Stimulated activated CD4-positive, alpha-beta T cell treated with anti-CD3 and anti-CD28 coated beads, Interleukin-12 subunit alpha, Interleukin-12 subunit beta, amount 100 ng/mL, for 4 hours (primary cell): ENCODE measurements at places on chromosomes 4 and X.

DNA sequence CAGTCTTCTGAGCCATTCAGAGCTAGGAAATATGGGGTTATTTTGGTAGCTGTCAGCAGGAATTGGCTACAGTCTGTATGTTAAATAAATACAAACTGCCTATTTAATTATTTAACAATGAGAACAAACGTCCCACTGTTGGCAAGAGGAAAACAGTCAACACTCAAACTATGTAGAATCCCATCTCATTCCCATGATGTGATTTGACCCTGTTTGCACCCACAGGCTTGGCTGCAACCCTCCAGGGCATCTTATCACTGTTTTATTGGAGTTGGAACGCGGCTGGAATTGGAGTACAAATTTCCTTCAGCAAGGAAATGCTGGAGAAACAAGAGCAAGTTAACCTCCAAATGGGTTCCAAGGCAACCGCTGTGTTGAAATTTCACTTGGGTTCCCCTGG lies 124.0 kb downstream of the KIT start:
- no peak for DNase-seq

- DNase-seq = no peak
Observed at GRCh38 chr4:15976456-15977447, 13.8 kb upstream of the FGFBP2 start.

- DNase-seq = no peak
Observed at GRCh38 chr4:123893011-123893981, 496.7 kb downstream of the SPRY1 start.

DNA sequence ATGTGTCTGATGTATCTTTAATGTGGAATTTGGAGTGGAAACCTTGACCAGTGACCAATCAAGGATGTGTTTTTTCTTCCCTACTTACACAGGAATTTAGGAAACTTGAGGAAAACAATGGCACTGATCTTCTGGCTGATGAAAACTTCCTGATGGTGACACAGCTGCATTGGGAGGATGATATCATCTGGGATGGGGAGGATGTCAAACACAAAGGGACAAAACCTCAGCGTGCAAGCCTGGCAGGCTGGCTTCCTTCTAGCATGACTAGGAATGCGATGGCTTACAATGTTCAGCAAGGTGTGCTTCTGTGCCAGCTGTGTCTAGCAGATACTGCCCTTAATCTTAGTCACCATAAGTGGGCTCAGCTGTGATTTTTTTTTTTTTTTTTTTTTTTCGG lies 12.6 kb downstream of the TAF1 start:
- DNase-seq = no peak

DNA sequence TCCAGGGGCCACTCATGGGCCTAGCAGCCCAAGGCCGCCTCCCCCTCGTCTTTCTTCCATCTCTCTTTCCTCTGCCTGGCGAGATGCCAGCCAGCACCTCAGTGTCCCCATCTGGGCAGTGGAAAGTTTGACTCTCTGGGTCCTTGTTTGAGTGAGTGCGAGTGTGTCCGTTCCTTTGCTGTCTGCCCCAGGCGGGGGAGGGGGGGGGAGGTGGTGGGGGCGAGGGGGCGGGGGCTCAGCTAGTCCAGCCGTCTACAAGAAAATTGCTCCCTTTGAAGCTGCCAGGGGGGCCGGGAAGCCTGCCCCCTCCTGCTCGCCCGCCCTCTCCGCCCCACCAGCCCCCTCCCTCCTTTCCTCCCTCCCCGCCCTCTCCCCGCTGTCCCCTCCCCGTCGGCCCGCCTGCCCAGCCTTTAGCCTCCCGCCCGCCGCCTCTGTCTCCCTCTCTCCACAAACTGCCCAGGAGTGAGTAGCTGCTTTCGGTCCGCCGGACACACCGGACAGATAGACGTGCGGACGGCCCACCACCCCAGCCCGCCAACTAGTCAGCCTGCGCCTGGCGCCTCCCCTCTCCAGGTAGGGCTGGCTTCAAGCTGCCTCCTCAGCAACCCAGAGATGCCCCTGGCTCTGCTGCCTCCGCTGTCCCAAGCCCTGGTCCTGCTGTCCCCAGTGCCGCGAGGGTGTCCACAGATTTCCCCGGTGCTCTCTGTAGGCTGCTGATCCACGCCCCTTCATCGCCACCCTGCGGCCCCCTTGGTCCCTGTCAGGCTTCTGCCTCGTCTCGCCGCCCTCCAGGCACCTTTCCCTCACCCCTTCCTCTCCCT lies at the start of gene BGN:
TSS of gene BGN (plus strand) at position 440 of the 821 bp plus-strand sequence. CDS start 9,652 bp downstream, outside the sequence.
- DNase-seq = no peak

DNA sequence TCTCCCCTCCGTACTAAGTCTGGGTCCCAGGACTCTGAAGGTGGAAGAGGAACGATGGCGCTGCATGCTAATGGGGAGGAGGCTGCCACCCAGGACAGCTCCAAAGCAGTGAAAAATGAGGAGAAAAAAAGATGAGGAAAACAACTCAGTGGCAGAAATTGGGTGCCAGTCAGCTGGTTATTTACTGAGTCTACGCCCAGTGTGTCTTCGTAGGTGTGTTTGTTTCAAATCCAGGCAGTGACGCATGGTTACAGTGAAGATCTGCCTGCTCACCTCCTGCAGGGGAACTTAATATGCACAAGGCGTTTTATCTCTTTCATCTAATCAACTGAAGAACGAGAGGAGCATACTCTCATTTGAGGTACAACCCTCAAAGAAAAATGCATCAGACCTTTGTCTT lies 70.9 kb upstream of the FBXW7 start:
- DNase-seq = no peak

GRCh38 chrX:23841847-23842522 lies 59.0 kb downstream of the SAT1 start:
- DNase-seq = no peak

DNA sequence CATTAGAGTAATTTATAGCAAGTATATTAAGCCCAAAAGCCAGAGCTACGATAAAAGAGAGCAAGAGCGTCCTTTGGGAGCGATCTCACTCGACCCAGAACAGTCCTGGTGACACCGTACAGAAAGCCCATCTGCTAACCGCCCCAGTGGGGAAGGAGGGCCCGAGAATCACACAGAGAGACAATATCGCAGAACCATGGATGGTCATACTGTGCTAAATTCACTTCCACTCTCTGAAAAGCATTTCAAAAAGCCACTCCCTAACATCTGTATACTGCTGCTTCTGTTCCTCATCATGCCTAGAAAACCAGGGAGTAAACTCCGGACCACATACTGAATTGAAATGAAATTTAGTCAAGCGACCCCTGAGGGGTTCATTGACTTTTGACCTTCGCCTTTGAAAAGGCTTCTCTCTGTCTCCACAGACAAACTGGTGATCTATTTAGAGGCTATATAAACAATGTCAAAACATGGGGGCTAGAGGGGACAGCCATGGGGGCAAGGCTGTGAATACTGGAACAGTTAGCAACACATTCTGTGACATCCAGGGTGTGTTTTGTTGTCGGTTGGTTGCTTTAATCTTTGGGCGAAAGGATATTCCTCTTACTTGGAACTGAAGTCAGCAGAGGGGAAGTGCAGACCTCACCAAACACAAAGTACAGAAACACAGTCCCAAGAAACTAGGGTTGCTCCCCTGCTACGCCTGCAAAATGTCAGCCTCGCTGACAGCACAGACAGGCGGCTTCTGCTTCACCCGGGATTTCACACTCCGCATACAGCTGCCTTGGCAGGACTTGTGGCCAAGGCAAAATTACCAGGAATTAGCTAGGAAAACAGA lies 129.0 kb upstream of the RASGEF1B start:
- DNase-seq = no peak

DNA sequence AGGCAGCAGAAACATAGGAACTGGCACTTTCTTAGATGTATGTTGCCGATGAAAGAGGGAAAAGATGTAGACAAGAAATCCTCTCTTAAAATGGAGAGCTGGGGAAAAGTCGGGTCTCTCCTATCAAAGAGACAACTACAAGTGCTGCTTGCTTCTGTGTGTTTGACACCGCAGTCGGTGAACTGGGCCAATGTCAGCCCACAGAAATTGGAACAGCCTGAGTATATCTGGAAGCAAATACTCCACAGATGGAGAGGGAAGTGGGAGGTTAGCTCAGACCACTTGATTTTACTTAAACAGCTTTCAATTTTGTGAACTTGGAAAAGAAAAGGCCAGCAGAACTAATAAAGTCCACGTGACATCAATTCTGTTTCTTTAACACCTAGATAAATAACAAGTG lies 230.9 kb upstream of the FAT1 start:
- no peak for DNase-seq

DNA sequence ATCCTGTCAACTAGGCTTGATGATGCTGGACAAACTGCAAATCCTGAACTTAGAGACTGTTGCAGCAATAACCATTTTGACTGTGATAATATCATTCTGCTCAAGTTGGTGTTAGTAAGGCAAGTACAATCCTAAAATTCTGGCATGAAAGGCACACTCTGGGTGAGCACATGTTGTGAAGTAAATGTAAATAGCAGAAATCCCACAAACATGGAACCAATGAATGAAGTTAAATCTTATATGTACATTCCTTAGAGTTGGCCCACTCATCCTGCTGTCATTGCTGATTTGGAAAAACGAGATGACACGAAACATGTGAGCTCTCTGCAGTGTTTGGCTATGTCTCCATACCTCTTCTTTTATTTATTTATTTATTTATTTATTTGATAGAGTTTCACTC lies 21.0 kb downstream of the RBM47 start:
- no peak for DNase-seq
